ENCODE measurements at places on chromosomes 7 and 10.

DNA sequence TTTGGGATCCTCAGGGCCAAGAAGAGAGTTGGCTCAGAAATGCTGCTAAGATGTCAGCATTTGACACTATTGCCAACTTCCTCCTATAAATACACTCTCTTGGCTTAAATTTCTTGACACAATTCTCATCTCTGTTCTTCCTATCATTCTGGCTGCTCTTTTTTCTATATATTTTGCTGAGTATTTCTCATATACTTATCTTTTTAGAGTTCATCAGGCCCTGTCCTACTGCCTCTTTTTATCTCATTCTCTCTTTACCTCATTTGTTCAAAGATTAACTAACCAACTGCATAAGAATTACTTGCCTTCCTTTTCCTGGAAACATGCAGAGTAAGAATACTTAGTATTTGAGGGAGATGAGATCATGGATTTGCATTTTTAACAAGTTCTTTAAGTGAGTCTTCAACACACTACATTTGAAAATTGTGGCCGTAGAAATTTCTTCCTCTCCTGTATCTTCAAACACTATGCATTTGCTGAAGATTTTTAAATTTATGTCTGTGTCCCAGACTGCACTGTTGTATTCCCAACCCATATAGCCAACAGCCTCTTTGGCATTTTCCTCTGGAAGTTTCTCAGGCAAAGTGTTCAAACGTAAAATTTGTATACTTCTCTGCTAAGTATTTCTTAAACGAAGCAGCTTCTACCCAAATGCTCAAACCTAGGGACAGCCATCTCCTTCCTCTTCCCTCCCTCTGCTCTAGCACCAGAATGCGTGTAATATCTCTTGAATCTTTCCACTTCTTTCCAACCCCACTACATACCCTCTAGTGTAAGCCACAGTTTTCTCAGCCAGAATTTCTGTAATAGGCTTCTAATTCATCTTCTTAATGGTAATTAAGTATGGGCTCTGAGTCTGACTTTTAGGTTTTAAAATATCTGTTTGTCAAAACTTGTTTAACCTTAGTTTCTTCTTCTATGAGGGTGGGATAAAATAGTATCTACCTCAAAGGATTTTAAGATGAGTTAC is 35.5 kb downstream of the ARL4A start:
- DNase-seq: no peak

GRCh38 chr10:84548869-84549268 is 220.5 kb downstream of the CCSER2 start:
- no peak for DNase-seq

GRCh38 chr10:3292636-3293035 is 120.1 kb upstream of the PITRM1 start:
- no peak for DNase-seq

GRCh38 chr7:128364166-128364870 is 2.8 kb upstream of the PRRT4 start:
- DNase-seq: no peak

- DNase-seq: no peak
These were observed 411.2 kb upstream of the FZD8 start for GRCh38 chr10:36053271-36053670.

DNA sequence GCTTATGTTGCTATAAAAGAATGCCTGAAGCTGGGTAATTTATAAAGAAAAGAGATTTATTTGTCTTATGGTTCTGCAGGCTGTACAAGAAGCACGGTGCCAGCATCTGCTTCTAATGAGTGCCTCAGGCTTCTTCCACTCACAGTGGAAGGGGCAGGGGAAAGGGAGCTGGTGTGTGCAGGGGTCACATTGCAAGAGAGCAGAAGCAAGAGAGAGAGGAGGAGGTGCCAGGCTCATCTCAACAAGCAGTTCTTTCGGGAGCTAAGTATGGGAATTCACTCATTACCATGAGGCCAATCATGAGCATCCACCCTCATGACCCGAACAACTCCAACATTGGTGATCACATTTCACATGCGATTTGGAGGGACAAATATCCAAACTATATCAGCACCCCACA is 17.2 kb upstream of the SLK start:
- DNase-seq: no peak

DNA sequence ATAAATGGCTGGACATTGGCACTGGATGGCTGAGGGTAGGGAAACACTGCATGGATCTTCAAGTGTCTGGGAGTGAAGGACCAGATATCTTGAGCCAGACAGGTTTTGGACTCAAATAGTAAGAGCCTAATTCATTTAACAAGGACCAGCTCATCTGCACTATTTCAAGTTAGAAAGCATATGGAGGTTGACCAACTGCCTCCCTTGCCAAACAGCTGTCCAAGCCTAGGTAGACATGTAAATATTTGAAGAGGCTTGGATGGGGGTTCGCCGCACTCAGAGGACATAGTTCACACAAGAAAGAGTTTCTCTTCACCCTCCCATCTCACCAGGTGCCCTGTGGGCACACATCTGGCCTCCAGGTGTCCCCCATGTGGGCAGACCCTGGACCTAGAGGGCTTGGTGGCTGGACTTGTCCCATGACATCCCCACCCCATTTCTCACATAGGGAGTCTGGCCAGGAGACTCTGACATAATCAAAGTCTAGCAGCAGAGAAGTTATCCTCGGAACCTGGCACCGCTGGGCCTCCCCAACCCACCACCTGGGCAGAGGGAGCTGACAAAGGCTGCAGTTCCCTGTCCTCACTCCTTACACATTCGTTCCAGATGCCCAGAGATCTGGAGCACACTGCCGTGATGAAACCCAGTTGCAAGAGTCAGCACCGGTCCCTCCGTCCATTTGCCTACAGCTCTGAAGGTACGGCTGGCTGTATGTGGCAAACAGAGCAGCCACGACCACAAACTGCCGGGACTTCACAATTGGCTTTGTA is 116.9 kb upstream of the GDF10 start:
- no peak for DNase-seq

DNA sequence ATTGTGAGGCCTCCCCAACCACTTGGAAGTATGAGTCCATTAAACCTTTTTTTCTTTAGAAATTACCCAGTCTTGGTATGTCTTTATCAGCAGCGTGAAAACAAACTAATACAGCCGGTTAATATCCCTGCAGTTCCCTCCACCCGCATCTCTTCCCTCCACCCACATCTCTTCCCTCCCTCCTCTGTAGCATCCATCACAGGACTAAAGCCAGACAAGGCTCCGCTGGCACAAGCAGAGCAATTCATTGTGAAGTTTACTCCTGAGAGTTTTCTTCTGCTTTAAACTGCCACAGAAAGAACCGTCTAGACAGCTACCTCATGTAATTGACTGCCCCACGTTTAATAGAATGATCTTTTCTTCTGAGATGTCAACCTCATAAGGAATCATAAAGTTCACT is 131.5 kb downstream of the KIAA1217 start:
- DNase-seq: no peak

DNA sequence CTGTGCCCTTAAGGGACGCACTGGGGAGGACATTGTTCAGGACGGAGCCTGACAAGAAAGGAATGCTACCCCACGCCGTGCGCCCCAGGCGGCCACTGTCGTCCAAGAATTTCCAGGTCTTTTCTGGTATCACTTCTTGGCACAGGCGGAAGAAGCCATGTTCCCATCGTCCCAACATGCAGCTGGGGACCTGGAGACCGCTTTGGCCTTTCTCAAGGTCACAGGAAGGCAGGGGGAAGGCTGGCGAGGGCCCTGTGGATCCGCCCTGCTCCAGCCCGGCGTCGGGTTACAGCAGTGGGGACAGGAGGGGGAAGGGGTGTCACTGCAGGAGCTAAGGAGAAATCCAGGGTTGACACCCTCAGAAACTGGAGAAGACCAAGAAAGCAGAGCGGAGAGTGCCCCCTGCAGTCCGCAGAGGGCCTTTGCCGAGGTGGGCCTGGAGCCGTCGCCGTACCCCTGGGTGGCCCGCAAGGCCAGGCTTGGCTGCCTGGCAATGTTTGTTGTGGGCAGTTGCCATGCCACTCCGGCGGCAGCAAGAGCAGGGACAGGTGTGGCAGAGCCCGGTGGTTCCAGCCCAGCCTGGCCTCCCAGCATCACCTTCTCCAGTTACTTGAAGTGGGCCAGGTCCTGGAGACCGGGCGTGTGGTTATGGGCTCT is 104.1 kb downstream of the LHPP start:
- peak; percentile 85 for DNase-seq

DNA sequence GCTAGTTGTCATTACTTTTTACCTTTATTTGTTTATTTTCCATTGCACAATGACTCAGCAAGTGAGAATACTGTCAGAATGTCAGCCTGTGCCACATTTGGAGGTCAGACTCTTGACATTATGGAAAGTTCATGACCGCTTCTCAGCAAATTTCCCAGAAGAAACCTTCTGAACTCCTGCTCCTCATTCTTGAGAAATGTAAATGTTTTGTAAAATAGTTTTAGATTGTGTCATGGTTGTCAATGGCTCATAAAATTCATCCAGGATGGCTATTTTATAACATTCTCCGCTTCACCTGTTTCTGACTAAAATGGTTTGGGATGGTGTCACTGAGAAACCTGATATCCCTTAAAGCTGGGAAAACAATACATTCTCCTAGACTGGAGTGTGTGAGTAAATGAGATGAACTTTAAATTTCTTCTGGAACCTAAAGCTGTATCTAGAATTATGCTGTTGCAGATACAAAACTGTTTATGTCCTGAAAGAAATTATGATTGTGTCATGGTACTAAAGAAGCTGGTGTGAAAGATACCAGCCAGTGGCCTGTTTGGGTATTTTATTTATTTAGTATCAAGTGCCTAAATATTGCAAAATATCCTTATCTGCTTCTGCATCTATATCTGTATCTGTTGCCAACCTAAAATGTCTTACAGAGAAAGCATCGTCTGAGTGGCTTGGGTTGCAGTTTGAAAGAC is 671.7 kb downstream of the GATA3 start:
- DNase-seq: no peak

DNA sequence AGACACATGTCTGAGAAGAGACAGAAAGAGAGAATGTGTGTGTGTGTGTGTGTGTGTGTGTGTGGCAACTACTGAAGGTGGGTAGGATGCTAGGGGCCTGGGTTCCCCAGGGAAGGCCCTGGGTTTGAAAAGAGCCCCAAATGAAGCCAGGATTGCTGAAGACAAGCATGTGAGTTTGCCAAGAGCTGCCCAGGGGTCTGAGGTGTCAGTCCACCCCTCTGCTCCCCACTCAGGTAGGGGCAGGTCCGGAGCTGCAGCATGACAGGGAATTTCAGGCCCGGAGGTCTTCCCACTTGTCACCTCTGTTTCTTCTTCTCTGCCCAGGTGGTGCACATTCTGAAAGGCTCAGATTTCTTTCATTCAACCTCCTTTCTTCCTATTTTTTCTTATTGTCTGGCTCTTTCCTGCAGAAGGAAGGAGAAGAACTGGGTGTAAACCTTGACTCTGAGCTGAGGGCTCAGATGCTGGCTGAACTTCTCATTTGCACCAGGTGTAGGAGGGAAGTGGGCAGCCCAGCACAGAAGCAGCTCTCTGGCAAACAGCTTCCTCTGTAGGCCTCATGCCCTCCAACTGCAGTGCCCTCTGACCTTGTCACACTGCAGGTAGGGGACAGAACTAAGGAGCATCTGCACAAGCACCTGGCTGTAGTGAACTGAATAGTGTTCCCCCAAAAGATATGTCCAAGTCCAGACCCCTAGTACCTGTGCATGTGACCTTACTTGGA is 79.6 kb upstream of the LRRC4 start:
- DNase-seq: no peak

DNA sequence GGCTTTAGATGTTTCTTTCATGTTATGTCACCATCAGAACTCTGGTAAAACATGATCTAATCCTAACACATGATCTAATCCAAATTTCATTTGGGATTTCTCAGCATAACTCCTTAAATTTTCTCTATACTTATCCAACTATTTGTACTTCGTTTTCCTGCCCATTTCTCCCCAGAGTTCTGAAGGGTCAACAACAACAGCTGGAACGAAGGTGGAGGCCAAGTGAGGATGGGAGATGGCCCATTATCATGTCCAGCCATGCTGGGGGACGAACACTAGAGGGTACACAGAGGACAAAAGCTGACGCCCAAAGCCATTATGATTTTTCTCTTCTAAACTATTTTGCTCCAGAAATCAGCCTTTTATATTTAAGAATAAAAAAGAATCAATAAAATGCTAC is 185.4 kb downstream of the DOCK4 start:
- DNase-seq: no peak

- DNase-seq: no peak
These were observed 244.3 kb upstream of the PHYHIPL start for GRCh38 chr10:58932126-58932525.

DNA sequence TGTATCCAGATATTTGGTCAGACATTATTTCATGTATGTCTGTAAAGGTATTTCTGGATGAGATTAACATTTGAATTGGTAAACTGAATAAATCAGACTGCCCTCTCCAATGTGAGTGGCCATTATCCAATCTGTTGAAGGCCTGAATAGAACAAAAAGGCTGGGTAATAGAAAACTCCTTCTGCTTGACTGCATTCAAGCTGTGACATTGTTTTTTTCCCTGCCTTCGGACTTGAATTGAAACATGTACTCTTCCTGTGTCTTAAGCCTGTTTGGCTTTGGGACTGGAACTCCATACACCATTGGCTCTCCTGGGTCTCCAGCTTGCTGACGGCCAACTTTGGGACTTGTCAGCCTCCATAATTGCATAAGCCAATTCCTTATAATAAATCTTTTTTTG is 36.0 kb upstream of the ARHGAP21 start:
- no peak for DNase-seq

DNA sequence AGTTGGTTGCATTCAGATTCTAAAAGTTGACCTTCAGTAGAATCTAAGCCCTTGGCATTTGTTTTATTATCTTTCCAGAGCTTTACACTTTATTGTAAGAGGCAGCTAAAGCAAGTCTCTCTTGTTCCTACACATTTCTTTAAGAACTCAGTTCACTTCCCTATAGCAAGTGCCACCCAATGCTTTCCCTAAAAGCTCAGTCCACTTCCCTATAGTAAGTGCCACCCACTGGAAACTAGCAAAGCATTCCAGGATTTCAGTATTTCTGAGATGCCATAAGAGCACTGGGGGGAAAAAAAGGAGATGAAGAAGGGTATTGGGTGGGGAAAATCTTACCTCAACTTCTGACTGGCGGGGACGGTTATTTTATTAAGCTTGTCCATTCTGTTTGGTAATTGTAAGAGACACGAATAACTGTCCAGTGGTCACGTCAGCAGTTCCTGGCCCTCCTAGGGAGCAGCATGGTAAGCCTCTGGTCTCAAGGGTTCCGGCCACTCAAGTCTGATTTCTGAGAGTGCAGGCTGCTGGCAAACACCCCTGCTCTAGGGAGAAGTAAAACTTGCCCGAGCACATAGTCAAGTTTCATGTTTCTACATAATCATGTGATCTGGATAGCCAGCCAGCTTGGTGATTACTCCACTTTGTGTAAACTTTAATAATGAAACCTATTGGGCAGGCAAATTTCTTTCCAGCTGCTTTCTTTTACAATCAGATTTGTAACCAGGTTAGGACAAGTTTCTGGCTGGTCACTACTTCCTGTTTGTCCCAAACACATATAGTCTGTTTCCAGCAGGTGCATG is at the start of gene BLNK:
Gene BLNK (minus strand): TSS at position 554 of the 800 bp plus-strand sequence. CDS start 171 bp downstream, at position 383.
- peak; percentile 74 for DNase-seq

GRCh38 chr10:33015761-33016547 is 57.9 kb upstream of the ITGB1 start:
- DNase-seq: no peak

GRCh38 chr7:132482866-132483265 is 93.4 kb downstream of the PLXNA4 start:
- DNase-seq: no peak

Measured in pancreas (tissue), 10 donors.